Activated T-cell treated with anti-CD3 and anti-CD28 coated beads for 24 hours (primary cell): ENCODE measurements at places on chromosomes 4 and X.

GRCh38 chr4:124092101-124092500 is 620.4 kb downstream of the ANKRD50 start:
- no peak for DNase-seq

GRCh38 chr4:24141836-24142235 is 252.0 kb upstream of the PPARGC1A start:
- no peak for DNase-seq

DNA sequence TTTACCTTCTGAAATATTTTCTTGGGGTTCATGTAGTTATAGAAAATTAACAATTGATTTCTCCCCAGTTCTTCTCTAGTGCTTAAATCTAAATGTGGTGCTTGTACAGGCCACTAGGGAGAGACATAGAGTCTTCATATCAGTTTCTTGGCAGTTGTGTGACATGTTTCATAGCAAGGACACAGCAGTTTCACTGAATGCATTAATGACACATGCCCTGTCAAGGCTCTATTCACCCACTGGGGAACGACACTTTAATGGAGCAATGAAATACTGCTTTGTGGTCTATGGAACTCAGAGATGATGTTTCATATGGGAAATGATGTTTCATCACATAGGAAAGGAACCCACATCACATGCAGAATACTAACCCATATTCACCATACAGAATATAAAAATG is 2.8 kb downstream of the VEGFC start:
- DNase-seq, result no peak

DNA sequence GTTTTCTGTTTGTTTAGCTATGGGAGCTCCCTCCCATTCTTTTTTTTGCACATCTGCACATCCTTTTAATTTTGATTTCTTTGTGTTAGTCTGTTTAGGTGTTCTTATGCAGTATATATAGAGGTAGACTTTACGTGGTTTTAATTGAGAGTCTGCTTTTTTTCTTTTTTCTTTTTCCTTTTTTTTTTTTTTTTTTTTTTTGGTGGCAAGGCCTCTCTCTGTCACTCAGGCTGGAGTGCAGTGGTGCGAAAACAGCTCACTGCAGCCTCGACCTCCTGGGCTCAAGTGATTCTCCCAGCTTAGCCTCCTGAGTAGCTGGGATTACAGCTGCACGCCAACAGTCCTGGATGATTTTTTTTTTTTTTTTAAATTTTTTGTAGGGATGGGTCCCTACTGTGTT is 68.2 kb downstream of the FAM193A start:
- DNase-seq, result no peak

- no peak for DNase-seq
These were observed 452.2 kb upstream of the FTHL17 start for GRCh38 chrX:31523884-31524536.

GRCh38 chr4:8044699-8045098 is 105.0 kb upstream of the AFAP1 start:
- no peak for DNase-seq

DNA sequence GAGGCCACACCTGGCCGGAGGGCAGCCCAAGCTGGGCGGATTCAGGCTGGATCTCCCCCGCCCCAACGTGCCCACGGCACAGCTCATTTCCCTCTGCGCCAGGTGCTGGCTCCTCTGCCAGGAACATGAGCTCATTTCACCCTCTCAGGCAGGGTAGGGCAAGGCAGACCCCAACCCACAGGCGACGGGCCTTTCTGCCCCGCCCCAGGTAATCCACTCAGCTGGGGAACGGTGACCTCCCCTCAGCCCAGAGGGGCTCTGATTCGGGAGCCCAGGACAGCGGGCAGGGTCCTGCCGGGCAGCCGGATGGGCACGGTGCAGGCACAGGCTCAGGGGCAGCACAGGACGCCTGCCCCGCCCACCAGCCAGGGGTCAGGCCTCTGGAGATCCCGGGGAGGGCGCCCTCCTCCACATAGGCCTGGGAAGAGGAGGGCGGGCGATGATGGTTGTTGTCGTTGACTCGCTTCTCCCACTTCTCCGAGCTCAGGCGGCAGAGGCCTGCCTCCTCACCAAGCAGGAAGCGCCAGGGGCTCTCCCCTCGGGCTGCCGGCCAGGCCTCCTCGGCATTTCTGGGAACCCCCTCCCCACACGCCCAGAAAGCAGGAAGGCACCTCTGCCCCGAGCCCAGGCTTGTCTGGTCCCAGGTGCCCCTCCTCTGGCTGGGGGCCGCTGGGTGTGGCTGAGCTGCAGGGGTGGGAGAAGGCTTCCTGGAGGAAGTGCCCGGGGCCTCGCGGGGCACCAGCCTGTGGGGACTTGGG is 31.1 kb downstream of the TACC3 start:
- DNase-seq, result no peak

GRCh38 chr4:661881-662761 is 12.0 kb downstream of the ATP5ME start:
- DNase-seq, result no peak

DNA sequence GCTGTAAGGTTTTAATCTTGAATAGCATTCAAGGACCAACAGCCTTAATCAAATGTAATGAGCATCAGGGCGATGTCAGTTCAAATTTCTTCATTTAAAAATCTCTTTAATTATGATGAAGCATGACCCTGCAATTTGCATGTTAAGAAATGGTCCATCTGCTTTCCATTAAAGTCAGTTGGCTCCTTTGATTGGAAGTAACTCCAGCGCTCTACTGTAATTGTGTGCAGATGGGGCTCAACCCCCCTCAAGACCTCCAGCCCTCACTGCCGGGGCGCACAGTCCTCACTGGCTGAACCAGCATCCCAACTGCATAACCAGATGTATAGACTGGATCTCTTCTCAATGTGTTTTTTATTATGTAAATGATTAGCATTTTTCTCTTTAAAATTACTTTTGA is 126.9 kb downstream of the VCX3B start:
- no peak for DNase-seq

- no peak for DNase-seq
These were observed 18.5 kb downstream of the CPZ start for GRCh38 chr4:8610858-8611616.

GRCh38 chr4:67160394-67160793 is 384.9 kb downstream of the CENPC start:
- DNase-seq, result no peak

DNA sequence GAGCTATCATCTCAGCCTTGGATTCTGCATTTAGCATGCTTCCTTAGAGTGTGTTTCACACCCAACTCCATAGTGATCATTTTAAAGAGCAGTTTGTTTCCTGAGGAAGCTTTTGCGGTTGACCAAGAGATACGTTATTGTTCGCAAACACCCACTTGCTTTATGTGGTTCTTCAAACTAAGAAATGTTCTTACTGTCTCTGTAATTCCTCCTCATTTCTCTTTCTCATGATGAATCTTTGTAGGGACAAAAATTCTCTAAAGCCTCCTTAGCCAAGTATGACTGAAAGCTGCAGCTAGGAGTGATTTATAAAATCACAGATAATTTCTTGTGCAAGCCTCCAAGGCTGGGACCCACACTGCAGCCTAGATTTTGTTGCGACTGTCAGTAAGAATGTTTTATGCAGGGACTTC is 10.0 kb downstream of the TNIP3 start:
- no peak for DNase-seq

- DNase-seq, result no peak
These were observed 236.6 kb downstream of the RASL11B start for GRCh38 chr4:53098681-53099121.

GRCh38 chr4:96039803-96040436 is 200.0 kb downstream of the PDHA2 start:
- no peak for DNase-seq

DNA sequence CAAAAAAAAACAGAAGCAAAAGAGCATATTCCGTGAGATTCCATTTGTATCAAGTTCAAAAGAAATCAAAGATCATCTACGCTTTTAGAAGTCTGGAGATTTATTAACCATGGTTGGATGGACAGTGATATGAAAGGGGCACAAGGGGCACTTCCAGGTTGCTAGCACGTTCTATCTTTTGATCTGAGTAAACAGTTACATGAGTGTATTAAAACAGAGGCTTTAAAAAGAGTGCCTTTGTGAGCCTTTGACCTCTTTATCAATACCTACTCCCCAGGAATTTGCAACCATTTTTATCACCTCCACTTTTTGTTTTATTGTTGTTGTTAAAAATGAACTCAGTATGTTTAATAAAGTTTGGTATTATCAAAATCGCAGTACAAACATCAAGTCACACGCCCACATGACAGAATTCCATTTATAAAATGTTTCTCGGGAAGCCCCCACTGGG is 72.4 kb upstream of the UCP1 start:
- no peak for DNase-seq

DNA sequence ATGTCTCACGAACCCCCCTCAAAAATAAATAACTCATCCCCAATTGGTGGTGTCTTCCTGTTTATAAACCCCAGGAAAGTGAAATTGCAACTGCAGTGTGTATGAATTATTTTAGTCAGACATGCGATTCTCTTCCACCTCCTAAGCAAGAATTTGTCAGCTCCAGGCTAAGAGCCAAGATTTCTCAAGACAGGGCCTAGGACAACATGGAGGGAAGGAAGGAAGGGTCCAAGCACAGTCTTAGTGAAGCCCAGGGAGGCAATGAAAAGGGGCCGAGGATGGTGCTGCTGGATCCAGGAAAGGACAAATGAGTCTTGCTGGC is 20.0 kb downstream of the SH3KBP1 start:
- DNase-seq, result no peak

- no peak for DNase-seq
These were observed 329.7 kb upstream of the GATB start for GRCh38 chr4:152090543-152090942.

DNA sequence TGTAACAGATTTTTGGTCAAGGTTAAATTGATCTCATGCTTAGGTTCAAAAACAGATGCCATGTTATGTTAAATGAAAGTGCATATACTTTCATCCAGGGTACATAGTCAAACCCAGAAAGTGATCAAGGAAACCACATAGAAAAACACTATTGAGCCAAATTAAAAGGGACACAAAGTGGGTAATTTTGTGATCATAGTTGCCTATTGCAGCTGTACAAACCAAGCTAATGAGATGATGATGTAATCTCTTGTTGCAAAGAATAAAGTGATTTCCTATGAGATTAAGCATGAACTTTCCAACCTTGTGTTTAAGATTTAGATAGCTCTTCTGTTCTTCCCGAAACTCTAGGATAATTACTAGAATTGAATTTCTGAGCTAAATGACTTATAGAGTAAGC is 20.2 kb upstream of the LIMCH1 start:
- no peak for DNase-seq

GRCh38 chr4:54553001-54553400 is 104.8 kb upstream of the KIT start:
- DNase-seq, result no peak
